ENCODE measurements at places on chromosomes 2 and 18.

DNA sequence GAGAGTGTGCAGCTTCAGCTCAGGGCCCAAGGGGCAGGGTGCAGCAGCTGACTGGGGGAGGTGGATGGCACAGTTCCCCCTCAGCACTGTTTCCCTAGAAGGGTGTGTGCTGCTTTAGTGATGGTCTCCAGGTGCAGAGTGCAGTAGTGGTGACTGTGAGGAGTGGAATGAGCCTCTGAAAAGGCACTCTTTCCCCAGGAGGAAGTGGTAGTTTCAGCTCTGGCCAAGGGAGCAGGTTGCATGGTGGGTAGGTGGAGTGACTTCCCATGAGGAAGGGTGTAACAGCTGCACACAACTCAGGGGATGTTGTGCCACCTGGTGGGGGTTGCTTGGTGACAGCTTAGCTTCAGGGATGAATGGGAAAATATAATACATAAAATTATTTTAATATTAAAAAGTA is 251.5 kb upstream of the NXPH2 start:
- DNase-seq, result no peak

DNA sequence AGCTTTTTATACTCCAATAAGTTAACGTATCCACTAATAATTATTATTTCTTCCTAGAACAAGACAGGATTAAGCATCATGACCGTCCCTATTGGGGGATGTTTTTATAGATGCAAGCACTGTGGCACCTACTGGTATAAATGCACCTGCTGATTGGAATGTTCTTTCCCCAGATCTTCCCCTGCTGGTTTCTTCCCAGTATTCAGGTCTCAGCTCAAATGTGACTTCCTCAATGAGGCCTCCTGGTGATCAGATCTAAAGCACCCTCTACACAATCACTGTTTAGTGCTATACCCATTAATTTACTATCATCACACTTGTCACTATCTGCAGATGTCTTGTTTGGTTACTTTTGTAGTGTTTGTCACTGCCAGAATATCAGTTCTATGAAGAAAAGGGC is 3.9 kb upstream of the TYMS start:
- DNase-seq, result no peak

DNA sequence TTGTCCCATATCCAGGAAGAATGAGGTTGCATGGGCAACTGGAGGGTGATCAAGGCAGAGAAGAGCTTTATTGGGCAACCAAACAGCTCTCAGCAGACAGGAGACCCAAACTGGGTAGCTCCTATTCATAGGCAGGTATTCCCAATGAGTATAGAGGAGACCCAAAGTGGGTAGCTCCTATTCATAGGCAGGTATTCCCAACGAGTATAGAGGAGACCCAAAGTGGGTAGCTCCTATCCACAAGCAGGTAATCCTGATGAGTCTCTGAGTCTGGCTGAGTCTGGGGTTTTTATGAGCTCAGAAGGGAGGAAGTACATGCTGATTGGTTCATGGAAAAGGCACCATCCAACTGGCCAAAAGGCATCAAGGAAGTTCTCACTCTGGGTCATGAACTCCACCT is 5.3 kb upstream of the GORASP2 start:
- DNase-seq, result no peak

DNA sequence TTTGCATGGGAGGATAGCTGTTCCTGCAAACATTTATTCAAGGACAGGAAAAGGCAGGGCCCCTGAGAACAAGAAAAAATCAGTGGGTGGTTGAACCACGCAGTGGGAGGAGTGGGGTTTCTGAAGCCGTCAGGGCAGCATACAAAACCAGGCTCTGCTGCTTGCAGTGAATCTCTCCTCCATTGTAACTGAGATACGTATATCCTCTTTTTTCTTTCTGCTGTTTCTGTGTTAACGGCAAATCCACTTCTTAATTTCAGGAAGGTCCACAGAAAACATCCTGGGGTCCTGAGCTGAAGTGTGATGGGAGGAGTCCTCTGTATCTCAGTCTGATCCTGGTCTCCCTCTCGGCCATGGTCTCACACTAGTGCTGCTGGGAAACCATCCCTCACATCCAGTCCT is 27.2 kb upstream of the KCNF1 start:
- no peak for DNase-seq

DNA sequence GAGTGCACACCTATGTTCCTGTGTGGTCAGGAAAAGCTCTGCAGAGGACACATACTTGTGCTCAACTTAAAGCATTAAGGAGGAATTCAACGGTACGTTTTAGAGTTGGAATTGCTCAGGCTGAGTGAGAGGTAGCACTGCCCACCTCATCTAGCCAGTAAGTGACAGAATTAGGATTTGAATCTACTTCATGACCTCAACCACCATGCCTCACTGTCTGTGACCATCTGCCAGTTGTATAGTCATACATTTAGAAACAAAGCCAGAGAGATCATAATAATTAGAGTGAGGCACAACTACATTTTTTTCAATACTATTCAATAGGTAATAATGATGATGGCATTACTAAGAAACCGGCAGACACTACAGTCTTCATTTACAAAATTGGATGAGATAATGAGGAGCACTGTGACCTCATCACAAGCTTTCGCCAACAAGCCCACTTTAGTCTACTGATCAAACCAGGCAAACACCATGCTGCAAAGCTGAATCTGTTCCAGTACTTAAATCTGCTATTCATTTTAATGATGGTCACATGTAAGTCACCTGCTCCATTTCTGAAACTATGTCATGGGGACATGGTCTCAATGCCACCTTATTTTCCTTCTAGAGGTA is 1018.4 kb downstream of the TMEM182 start:
- DNase-seq, result no peak

GRCh38 chr18:9828506-9829396 is 57.0 kb upstream of the TXNDC2 start:
- no peak for DNase-seq

DNA sequence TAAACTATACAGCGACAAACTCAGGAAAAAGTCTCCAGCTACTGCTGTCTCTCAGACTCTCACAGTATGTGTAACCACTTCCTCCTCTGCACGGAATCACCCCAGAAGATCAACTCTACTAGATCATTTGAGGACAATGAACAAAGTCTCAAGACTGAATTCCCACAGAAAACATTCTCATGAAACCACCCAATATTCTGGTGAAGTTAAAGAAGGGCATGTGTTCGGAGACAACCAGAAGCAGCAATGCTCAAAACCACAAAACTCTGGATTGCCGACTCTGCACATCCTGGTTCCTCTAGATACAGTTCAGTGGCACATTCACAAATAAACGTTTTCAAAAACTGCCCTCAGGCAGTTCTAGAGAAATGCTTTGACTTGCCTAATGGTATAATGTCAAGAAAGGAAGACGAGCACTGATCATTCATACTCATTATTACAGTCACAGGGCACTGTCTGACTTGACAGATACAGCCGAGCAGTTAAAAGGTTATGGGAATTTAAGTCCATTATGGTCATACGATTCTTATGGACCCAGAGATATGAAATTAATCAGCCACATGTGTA is 91.9 kb upstream of the STK17B start:
- peak; percentile 83 for DNase-seq

- DNase-seq, result no peak
These were observed 30.1 kb upstream of the MBOAT2 start for GRCh38 chr2:9033385-9034168.

- no peak for DNase-seq
These were observed 469.9 kb upstream of the NRP2 start for GRCh38 chr2:205212357-205212756.

GRCh38 chr2:138676619-138677021 is 103.6 kb downstream of the NXPH2 start:
- DNase-seq, result no peak

DNA sequence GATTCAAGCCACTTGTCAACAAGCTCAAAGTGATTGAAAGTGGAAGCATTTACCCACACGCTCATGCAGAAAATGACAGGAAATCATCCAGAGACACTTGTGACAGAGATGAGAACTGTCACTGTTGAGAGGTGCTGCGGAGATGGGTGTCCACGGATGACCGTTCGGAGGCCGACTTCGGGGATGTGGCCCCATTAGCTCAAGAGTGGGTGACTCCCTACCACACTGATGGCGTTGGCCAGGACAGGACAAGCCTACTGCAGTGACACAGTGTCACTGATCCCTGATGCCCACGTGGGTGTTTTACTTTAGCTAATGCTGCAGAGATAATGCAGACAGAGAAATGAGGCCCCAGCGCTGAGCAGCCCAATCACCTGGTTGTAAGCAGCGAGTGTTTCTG is 81.5 kb upstream of the YWHAQ start:
- DNase-seq, result peak; percentile 35

DNA sequence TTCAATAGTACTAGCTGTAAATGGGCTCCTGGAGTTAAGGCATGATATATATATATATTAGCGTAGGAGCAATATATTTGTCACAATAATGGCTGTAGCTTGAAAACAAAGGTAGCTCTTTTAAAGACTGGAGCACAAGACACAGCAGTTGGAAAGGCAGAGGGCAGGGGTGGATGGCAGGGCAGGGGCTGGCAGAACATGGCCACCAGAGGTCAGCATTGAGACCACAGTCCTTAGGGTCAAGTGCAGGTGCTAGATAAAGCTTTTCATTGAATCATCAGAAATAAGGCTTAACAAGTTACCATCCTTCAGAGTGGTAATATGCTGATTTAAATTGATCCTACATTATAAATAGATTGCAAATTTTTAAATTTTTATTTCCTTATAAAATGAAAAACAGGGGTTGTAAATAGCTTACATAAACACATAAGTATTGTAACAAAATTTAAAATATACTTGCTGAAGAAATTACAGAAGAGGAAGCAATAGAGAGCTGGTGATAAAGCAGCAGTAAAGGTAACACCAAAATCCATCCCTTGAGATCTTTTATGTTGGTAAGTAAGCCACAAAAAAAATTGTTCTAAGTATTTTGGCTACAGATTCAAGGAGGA is 161.2 kb upstream of the PIEZO2 start:
- peak; percentile 22 for DNase-seq

DNA sequence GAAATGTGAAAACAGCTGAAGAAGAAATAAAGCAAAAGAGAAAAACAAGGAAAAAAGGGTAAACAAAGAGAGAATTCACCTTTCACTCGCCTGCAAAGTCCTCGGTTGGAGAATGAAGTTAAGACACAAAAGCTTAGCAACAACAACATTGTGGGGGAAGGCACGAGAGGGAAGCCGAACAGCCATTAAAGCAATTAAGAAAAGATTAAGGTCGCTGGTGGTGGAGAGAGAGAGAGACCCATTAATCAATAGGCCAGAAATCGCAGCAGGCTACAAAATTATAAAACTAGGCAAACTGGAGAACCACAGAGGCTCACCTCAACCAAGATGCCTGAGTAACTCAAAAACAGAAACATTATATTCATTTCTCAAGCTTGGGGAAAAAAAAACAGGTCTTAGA is 120.0 kb upstream of the SIX3 start:
- no peak for DNase-seq

- no peak for DNase-seq
These were observed 108.8 kb downstream of the MTCL1 start for GRCh38 chr18:8814206-8814605.

DNA sequence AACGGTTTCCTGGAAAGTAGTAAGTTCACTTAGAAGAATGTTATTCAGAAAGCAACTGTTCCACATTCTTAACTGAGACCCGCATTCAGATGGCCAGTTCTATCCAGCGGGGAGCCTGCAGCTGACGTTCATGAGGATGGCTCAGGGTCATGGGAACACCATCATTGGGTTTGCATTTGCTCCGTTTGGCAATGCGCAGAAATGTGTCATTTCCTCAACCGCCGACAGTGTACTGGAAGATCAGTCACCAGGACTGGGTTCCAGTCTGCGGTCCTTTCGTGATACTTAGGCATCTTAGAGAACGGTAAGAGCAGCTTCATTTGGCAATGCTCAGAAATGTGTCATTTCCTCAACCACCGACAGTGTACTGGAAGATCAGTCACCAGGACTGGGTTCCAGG is 104.0 kb downstream of the DNER start:
- DNase-seq, result no peak

- no peak for DNase-seq
These were observed 19.6 kb upstream of the RPL31 start for GRCh38 chr2:100982431-100982861.

DNA sequence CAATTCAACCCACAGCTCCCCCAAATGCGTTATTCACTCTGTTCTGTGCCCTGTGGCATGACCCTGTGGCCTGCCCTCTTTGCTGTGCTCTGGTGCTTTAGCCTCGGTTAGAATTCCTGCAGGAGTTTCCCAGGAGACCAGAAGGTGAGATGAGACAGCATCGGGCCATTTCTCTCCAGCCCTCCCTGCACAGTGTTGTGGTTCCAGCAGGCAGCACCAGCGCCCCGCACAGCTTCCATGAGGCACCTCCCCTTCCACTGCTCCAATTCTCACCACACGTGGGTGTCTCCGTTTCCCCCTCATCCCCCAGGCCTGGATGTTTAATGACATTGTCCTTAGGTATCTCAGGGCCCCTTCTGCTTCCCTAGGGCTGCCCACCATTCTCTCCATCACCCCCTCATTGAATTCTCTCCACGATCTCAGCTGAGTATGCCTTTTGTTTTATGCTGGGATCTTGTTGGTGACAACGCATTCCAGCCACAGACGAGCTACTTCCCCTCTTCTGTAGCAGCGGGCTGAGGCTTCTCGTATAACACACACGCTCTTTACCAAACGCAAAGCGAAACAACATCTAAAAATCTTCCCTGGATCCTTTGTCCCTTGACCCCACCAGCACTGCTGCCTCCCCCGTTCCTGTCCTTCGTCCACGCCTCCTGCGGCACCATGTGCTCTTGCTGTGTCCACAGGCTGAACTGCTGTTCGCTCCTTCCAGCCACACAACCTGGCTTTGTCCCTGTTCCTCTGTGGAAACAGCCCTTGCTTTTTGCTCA is 35.1 kb downstream of the ACKR3 start:
- no peak for DNase-seq

DNA sequence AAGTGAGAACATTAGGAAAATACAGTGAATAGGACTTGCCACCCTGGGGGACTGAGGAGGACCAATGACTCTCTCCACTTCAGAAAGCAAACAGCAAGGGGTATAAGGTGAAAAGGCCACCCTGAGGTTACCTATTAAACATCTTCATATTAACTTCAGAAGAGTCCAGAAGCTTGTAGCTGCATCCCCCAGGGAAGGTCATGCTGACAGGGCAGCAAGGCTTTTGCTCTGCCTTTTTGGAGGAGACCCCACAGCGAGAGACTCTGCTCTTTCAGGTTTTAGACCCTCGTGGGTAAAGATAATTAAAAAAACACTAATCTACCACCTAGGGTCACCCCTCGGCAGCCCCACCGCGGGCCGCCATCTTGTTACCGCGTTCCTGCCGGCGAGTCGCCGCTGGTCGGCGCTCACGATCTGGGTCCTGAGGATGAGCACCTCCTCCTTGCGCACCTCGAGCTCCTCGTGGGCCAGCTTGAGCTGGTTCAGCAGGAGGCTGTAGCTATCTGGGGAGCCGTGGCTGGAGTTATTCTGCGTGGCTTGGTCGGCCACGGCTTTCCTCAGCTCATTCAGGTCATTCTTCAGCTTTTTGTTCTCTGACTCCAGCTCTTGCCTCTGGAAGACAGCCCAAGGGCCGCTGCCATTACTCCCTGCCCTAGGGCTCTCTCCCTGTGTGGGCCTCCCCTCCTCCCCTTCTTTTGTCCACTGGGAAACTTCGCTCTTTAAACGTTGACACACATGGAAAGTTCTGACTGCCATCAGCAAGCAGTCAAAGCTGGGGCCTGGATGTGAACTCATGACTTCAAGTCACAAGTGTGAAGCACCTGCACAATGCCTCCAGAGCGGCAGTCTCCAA is 50.7 kb upstream of the ACAA2 start:
- no peak for DNase-seq

GRCh38 chr2:150212722-150213171 is 274.7 kb downstream of the RND3 start:
- no peak for DNase-seq

GRCh38 chr2:195498176-195498575 is 158.8 kb upstream of the SLC39A10 start:
- DNase-seq, result peak; percentile 81

- DNase-seq, result no peak
These were observed 80.9 kb upstream of the CCDC85A start for GRCh38 chr2:56102866-56103265.
